Omental fat pad (tissue), 4 donors: ENCODE measurements at places on chromosomes 6 and 20. TPM values are rescaled to one million over a fixed set of nuclear protein-coding genes. Genes with fewer than 3 reads are reported as not detected.

The ANGPT4 gene
- 1.5 TPM for total RNA-seq

DNA sequence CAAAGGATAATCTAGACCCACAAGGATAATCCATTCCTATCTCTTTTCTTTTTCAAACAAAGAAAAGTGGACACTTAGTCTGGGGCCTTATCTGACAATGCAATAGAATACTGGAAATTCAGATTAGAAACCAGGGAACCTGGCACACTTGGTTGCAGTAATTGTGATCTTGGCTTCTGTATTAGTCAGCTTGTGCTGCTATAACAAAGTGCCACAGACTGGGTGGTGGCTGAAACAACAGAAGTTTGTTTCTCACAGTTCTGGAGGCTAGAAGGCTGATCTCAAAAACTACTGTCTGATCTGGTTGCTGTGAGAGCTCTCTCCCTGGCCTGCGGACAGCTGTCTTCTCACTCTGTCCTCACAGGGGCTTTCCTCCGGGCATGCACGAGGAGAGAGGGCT, 49.4 kb downstream of the SNRNP48 start:
- no peak for DNase-seq

DNA sequence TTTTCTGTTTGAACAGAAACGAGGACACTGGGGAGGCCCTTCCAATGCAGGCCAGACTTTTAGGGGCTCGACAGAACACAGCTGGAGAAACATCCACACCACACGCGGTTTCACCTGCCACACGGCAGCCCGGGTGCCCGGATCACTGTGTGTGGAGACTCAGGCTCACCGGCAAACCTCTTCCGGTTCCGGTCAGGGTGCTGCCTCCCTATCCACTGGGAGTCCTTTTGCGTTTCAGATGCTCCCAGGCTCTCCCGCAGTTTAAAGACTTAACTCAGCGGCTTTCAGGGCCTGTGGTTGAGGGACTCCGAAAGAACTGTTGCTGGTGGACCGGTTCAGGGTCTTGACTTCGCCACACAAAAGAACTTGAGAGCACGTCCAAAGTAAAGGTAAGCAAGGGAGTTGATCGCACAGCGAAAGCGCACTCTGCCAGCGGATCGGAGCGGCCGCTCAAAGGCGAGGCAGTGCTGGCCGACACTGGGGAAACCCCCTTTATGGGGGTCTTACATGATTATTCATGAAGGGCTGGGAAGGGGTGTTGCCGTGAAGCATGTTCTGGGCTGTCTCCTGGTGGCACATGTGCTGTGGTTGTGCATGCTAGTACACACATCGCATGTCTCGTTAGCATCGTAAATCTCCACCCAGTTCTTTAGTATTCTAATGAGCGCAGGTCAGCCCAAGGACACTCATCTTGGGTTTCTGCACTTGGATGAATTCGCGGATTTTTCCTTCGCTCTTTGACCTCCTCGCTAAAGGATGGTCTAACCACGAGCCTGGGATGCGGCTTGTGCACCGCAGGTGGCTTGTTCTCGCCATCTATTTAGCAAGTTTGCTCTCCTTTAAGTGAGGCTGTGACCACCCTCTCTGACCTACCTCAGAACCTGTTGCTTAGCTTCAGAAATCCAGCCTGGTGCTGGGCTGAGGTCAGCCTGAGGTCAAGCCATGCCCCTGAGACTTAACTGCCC, 180.3 kb downstream of the CDH26 start:
- DNase-seq = no peak

- no peak for DNase-seq
Observed at GRCh38 chr6:17600527-17601385, 654 bp downstream of the FAM8A1 start.

DNA sequence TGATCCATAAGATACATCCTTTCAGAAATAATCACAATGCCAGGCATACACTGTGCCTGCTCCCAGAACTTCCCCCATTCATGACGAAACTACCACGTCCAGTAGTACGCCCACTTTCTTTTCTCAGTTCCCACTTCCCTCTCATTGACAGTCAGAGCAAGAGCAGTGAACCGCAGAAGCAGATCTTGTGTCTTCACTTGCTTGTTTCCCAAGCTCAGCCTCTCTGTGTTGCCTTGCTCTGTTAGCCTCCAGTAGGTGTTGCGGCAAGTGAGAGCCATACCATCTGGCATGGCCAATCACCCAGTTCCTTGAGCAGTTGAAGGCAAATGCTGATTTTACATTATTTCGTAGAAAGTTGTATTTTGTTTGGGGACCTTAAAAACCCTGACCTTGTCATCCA, 11.7 kb downstream of the UST start:
- DNase-seq = no peak

- no peak for DNase-seq
Observed at GRCh38 chr6:28980852-28981430, 24.2 kb downstream of the ZNF311 start.

DNA sequence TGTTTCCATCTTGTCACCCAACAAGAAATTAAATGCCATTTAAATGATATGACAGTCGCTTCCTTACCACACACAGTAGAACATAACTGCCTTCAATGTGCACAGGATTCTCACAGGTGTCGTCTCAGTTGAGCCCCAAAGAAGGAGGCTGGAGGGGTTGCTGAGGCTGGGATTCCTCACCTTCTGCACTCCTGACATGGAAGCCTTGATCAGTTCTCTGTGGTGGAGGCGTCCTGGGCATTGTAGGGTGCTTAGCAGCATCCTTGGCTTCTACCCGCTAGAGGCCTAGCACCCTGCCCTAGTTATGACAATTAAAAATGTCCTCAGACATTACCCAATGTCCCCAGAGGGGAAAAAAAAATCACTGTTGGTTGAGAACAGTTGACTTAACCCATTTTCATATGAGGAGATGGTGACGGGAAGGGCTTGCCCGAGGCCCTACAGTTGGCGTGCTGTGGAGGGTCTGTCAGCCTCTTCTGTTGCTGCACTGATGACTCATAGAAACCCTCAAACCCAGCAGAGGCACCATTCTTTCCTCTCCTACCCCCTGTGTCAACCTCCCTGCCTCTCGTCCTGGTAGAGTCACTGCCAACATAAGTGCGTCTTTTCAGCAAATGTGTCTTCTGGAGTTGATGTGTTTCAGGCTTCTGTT, 19.3 kb upstream of the ZNF831 start:
- DNase-seq = no peak

DNA sequence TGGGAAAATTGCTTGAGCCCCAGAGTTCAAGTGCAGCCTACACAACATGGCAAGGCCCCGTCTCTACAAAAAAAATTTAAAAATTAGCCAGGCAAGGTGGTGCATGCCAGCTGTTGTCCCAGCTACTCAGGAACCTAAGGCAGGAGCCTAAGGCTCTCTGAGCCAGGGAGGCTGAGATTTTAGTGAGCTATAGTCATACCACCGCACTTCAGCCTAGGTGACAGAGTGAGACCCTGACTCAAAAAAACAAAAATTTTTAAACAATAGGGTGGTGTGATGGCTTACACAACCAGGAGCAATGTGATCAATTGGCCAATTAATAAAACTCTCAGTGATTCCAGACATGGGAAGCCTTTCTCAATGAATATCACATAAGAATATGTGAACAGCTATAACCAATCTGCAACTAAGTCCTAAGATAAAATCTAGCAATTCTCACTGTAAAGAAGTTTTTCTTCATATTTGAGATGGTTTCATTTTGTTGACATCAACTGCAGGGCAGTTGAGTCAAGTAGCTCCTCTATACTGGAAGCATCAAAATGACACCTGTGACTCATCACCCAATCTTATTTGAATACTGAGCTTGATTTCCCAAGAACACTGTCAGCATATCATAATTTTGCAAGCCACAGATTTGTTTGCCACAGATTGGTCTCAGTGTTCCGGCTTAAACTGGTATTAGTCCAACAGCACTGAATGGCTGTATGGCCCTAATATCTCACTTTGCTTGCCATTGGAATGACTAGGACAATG, 169.0 kb upstream of the GJE1 start:
- DNase-seq = no peak

GRCh38 chr6:147700436-147701209, 192.1 kb downstream of the SAMD5 start:
- no peak for DNase-seq

GRCh38 chr6:89375427-89376267, 23.1 kb upstream of the UBE2J1 start:
- DNase-seq = no peak

GRCh38 chr6:153073841-153074240, 57.2 kb downstream of the RGS17 start:
- DNase-seq = no peak

DNA sequence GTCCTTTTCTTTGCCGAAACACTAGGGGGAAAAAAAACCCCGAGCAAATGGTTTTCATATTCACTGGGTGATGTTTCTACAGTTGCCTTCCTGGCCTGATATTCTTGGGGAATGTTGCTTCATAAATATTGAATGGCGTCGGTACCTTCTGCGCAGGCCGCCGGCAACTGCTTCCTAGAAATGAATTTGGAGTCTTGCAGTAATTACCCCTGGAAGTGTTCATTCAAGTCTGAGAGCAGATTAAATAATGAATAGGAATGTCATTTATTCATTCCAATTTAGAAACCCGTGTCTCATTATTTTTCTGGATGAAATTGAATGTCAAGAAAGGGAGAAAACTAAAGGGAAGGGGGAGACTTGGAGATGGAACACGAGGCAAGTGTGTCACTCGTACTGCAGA, 179.4 kb upstream of the KCNG1 start:
- no peak for DNase-seq

GRCh38 chr6:124655866-124656265, 306.4 kb upstream of the RNF217 start:
- no peak for DNase-seq

GRCh38 chr6:6074190-6074589, 67.5 kb upstream of the NRN1 start:
- DNase-seq = no peak

DNA sequence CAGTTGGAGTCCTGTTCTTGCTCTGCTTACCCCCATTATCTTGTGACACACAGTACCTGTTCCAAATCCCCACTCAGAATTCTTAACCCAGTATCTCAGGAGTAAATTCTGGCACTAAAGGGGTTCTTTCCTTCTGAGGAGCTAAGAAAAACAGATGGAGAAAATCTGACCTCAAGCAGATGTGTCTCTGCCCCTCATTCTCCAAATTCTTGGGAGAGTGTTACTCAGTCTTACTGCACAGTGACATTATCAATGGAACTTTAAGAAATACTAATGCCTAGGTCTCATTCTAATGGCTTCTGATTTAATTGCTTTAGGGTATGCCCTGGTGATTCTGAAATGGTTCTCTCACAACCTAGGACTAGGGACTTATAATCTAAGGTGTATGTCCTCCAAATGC, 40.6 kb upstream of the PTPRK start:
- no peak for DNase-seq

The CTCFL gene
- not detected for total RNA-seq

GRCh38 chr20:63542031-63542559, 4.9 kb upstream of the PTK6 start:
- DNase-seq = no peak

GRCh38 chr6:135833771-135834170, 17.7 kb upstream of the PDE7B start:
- DNase-seq = no peak

DNA sequence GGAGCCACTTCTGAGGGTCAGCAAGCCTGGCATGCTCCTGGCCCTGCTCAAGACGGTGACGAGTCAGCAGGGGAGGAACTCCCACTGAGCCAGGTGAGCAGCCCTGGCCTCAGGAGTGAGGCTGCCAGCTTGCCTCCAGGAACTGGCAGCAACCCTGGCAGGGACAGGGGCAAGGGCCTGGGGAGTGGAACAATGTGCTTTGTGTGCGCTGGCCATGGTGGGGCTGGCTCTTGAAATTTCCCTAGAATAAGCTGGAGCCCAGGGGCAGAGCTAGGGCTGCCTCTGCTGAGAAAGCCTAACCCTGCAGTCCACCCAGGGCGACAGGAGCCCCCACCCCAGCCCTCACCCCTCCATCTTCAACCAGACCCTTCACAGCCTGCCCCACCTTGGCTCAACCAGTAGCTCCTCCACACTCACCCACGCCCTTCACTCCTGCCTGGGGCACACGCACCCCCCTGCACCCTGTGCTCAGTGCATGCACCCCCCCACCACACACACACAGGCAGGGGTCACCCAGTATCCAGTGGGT, 88.0 kb downstream of the MRPL14 start:
- no peak for DNase-seq

- no peak for DNase-seq
Observed at GRCh38 chr6:134103006-134103405, 50.6 kb upstream of the SLC2A12 start.
